CD4-positive, alpha-beta T cell treated with Interleukin-17A for 4 hours (primary cell): ENCODE measurements at places on chromosomes 3 and 15.

DNA sequence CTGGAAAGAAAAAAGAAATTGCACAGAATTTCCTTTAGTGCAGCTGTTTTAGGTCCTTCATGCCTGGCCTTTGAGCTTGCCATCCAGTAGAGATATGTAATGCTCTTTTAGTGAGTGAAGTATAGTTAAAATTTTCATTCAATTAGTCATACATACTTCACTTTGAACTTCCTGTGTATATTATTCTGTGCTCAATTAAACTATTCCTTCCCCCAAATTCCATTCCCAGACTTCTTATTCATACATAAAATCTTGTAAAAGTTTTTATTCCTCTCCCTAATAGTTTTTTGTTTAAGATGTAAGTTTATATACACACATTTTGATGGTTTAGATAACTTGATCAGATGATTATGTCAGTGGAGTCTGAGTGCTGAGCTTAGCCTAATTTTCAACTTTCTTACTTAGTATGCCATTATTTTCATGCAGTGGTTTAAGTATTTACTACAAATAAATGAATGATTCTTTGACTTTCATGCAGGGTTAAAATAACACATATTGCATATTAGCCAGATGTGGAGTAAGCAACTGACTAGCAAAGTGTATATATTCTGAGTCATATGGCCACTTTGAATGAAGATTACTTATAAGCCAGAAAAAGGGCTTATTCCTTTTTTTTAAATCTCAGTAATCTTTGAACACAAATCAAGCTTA is 42.5 kb upstream of the ABHD10 start:
- DNase-seq = no peak

- no peak for DNase-seq
These were observed 237.2 kb downstream of the MBNL1 start for GRCh38 chr3:152505926-152506325.

DNA sequence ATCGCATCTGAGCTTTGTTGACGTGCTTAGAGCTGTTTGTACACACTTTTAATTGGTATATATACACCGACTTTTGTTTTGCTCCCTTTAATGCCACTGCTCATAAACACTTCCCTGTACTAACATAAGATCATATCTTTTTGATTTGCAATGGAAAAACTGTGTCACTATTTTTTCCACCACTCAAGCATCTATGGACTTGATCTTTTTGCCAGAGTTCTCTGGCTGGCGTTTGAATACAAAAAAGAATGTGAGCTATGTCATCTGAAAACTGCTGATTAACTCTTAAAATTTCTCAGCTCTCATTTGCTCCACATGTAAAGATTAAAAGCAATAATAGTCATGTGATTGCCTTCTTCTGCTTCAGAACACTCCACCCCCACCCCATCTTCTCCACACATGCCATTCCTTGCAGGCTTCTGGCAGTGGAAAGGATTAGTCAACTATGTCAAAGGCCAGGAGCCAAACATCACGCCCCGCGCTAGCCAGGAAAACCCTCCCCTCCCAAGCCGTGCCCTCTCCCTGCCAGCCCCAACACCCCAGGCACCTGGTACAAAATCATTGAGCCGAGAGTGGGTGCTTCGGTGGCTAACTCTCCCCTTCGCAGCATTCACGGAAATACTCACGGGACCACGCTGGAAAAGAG is 123.4 kb upstream of the MEF2A start:
- no peak for DNase-seq

DNA sequence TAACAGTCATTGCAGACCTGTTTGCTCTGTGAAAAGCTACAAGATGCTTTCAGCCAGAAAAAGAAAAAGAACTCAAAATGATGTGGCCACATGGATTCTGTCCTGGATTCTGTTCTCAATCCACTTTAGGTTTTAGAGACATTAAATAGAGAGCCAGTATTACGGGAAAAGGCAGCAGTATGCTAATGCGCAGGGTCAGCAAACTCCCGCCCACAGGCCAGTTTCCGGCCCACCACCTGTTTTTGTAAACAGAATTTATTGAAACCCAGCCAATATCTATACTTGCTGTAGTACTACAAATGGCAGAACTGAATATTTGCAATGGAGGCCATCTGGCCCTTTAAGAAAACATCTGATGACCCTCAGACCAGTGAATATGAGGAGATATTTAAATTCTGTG is 416.1 kb downstream of the ERC2 start:
- DNase-seq = no peak

- DNase-seq = peak; percentile 46
These were observed 20.2 kb upstream of the DIPK2A start for GRCh38 chr3:143951351-143951971.

DNA sequence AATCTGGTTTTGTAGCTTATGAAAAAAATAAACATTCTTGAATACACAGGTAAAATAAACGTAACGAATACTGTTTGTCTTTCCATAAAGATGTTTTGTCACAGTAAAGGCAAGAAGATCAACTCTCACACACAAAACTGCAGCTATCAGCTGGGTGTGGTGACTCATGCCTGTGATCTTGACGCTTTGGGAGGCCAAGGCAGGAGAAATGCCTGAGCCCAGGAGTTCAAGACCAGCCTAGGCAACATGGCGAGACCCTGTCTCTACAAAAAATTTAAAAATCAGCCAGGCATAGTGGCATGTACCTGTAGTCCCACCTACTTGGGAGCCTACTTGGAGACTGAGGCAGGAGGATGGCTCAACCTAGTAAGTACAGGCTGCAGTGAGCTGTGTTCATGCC is 39.6 kb downstream of the CBLB start:
- DNase-seq = peak; percentile 46

GRCh38 chr15:91844928-91845327 is 8.6 kb upstream of the SLCO3A1 start:
- no peak for DNase-seq

GRCh38 chr3:66722675-66723074 is 221.9 kb upstream of the LRIG1 start:
- no peak for DNase-seq

- DNase-seq = no peak
These were observed 123.9 kb downstream of the FNDC3B start for GRCh38 chr3:172163320-172163719.
